ENCODE measurements at places on chromosomes 11 and 22.
A peak's percentile ranks its signal among the peaks of the same experiment; 100 is the strongest.

- DNase-seq, result no peak
Measured at GRCh38 chr22:44201665-44202064, 20.9 kb downstream of the PARVG start.

DNA sequence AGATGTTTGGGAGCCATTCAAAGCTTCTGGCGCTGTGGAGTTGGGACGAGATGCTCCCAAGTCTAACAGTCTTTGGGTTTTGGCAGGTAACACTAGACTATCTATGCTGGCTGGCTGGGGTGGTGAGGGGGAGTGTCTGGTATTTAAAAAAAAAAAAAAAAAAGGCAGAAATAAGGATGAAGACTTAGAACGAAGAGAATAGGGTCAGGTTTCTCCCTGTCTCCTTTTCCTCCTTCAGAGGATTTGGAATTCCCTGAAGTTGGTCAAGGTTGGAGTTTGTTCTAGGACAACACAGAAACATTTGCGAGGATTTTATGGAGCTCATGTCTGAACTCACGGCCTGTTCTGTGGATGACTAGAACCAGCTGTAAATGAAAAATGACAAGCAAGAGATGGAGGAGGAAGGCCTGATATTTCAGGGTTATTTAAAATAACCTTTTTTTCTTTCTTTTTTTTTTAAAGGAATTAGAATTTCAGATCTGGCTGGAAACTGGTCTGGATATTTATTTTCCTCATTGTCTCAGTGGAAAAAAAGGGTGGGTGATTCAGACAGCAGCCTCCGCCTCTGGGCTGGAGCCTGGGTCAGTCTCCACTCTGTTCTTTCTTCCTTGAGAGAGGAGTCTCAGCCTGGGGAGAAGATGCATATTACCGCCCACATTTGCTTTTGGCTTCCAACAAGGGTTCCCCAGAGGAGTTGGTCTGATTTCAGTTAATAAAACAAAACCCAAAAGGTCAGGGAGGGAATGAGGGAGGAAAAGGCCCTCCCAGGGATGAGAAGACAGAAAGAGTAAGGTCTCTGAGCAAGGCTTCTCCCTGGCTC is 80.1 kb downstream of the USP35 start:
- no peak for DNase-seq

GRCh38 chr11:10498022-10498400 is 42.9 kb downstream of the AMPD3 start:
- no peak for DNase-seq

- no peak for DNase-seq
Measured at GRCh38 chr11:129828301-129828836, 12.7 kb downstream of the TMEM45B start.

GRCh38 chr11:36399745-36400144 is 103.7 kb downstream of the PRR5L start:
- no peak for DNase-seq

- DNase-seq, result no peak
Measured at GRCh38 chr11:126156814-126157213, 54.6 kb downstream of the RPUSD4 start.

DNA sequence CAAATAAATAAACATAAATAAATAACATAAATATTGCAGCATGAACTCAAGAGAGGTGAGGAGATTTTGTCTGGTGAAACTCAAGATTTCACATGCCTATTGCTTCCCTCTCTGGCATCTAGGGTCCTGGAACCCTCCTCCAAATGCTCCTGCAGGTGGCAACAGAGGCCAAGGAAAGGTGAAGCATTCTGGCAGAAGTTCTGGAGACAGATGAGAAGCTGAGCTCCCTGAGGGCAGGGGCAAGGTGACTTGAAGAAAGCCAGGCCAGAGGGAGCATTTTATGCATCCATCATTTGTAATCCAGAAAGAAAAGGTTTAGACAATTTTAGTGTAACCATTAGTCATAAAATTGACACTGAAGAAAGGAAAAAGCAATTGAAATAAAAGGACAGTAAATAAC is 64.9 kb downstream of the ENDOD1 start:
- DNase-seq, result peak; percentile 77

DNA sequence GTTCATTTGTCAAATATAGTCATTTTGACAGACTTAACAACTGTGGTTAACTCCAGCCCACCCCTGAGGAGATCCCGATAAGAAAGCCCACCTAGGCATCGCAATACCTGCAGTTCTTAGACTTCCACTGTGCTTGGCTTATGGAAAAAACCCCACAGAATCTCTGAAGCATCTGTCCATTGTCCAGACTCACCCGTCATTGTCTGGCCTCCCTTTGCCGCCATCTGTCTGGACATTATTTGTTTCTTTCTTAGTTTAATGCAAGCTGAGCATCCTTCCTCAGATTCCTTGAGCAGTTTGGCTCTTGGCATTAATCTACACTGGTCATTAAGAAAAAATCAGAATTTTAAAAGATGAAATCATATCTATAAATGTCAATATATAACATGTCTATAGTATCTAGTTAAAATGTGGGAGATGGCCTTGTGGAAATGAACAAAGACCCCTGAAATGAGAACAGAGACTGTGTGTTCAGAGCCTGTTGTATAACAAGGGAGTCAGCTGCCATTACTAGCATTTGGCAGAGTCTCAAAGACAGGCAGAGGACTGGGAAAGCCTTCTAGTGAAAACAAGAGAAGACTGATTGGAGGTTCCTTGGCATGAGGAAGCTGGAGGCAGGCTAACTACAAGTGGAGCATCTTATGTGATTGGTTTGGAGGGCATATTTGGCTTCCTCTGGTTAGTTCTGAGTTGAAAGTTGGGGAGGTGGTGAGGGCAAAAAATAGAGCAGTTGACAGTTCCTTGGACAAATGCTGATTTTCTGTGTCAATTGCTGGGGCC is 80.4 kb downstream of the SPON1 start:
- DNase-seq, result no peak
